Suppressor macrophage treated with lipopolysaccharide for 4 hours (primary cell): ENCODE measurements at places on chromosomes 5 and 9.

- DNase-seq, result peak; percentile 83
Measured at GRCh38 chr5:138514021-138514420, 29.0 kb downstream of the ETF1 start.

GRCh38 chr9:84945878-84946538, 276.5 kb downstream of the NTRK2 start:
- no peak for DNase-seq

DNA sequence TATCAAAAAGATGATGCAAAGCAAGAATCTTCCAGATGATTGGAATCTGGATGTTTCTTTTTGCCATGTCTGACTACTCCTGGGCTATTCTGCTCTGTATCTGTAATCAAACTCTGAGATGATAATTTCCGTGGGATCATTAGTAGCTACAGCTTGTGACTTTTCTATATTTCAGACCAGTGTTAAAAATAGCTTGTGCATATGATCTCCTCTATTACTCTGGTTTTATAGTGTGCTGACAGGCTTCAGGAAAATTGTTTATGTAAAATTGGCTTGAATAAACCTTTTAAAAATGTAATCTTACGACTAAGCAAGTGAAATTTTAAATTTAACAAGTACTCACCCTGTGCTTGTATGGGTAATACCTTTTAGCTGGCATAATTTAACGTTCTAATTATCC, 40.4 kb downstream of the NAA35 start:
- no peak for DNase-seq

DNA sequence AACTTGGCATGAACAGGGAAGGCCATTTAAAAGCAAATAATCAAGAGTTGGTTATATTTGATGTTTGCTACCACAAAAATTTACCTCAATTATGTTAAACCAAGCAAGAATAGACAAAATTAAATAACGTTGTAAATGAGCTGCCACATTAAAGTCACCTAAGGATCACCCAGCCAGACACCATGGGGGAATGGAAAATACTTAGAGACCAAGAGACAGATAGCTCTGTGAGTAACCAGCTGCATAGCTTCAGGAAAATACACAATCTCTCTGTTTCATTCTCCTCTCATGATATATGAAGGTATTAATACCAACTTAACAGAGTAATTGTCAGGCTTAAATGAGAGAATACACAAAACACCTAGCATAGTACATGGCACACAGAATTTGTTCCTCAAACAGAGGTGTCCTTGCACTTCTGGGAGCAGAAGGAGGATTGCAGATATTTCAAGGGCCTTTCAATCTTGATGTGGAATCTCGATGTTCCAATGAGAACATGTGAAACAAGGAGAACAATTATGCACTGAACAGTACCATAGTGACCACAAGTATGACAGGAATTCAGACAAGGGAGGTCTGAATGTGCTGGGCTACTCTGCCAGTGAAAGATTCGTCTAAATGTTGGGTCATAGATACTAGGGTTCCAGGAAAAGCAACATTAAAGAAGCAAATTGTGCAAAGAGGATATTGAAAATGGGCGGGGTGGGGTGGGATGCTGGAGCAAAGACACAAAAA, 18.6 kb downstream of the JAKMIP2 start:
- DNase-seq, result no peak

DNA sequence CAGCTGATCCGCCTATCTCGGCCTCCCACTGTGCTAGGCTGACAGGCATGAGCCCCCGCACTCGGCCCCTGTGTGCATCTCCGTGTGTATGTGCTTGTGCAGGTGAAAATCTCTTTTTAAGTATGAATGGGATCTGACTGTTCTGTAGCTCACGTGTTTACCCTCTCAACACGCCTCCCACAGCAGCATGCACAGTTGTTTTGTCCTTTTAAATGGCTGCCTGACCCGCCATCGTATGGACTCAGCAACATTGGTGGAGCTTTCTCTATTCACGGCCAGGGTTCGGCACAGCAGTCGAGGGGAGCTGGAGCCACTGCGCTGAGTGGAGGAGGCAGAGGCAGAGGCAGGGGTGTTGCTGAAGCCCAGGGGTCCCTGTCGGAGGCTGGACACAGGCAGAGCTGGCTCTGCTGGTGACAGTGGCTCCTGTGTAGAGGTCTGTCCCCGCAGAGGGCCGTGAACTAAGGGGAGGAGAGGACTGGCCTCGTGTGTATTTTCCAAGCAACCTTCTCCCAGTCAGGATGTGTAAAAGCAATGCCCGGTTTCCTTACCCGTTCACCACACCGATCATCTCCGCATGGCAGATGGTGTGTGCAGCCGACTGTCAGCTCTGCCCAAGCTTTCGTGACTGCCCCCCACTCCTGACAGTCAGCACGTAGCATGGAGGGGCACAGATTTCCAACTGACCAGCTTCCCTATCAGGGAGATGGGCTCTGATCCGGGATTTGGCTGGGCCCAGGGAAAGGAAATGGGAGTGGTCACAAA, 37.3 kb downstream of the MRPL36 start:
- DNase-seq, result no peak

- peak; percentile 23 for DNase-seq
Measured at GRCh38 chr9:134770972-134771971, 109.3 kb upstream of the FCN2 start.

DNA sequence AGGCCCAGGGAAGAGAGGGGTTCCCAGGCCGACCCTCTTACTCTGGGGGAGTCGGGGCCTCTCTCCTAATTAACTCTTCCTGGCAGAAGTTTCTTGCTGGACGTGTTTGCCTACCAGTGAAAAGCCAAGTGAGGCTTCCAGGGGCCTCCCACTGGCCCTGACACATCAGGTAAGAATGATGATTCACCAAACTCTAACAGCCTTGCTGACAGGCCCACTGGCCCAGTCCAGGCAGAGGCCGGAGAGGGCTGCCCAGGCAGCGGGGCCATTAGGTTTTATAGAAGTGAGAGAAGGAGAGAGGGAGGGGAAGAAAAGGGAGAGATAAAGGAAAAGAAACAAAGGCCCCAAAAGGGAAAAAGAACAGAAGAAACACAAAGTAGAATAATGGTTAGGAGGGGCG, 50.8 kb upstream of the FOXE1 start:
- no peak for DNase-seq

DNA sequence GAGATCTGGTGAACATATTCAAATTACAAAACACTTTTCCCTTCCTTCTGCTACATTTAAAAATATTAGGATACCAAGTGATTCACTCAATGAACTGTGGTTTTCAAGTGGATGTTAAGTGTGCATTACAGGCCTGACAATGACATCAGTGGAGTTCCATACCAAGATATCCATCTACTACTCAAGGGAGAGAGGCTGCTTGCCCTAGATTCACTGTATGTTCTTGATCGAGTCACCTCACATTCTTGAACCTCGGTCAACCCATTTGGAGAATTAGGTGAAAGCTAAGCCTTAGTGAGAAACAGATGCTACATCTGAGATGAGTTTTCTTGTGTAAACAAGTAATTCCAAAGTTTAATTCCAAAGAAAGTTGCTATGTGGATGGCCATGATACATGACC, 142.2 kb downstream of the FGF10 start:
- DNase-seq, result no peak

GRCh38 chr9:95137587-95138145, 179.8 kb downstream of the FANCC start:
- DNase-seq, result no peak
